HT1080 (cell line): ENCODE measurements at places on chromosomes 16 and 17. TPM values are rescaled to one million over a fixed set of nuclear protein-coding genes. Genes with fewer than 3 reads are reported as not detected.

OR2C1 gene
- total RNA-seq: not detected in 2 replicates

SPAG9 gene
- 34.4 and 37.1 TPM in 2 replicates for total RNA-seq

ATP2C2 gene
- total RNA-seq: not detected in 2 replicates

HS3ST4 gene
- total RNA-seq: not detected in 2 replicates

XAF1 gene
- not detected in 2 replicates for total RNA-seq

TBX2 gene
- 1.8 and 2.1 TPM in 2 replicates for total RNA-seq

NT5M gene
- total RNA-seq: 1.9 and 2.9 TPM in 2 replicates

CHMP1A gene
- total RNA-seq: 107 and 120 TPM in 2 replicates

ABCA9 gene
- not detected in 2 replicates for total RNA-seq

TNFRSF17 gene
- total RNA-seq: not detected in 2 replicates

IGSF6 gene
- total RNA-seq: not detected in 2 replicates

MEOX1 gene
- not detected in 2 replicates for total RNA-seq

MYH3 gene
- 0.66 and 0.97 TPM in 2 replicates for total RNA-seq

TBC1D26 gene
- total RNA-seq: not detected in 2 replicates

DNA sequence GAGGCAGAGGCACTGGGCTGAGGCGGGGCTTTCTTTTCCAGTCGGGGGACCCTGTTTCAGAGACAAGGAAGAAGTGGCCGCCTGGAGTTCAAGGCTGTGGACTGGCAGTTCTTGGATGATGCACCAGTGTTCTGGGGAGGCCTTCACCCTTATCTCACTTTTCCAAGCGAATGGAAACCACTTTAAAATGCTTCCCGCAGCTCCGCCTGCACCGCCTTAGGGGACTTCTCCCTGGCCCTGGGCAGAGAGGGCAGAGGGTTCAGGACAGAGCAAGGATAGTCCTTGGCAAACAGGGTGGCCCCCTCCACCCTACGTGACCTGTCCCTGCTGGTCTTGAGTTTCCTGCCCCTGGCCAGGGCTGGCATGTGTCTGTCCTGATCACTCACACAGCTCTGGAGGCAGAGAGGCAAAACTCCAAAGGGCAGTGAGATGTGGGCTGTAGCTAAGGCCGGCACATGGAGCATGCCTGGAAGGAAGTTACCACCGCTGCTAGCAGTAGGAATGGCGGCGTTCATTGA is 20.6 kb downstream of the RTN4RL1 start:
- DNase-seq: no peak

GRCh38 chr16:21645261-21645721 is 7.1 kb downstream of the IGSF6 start:
- DNase-seq: no peak

DNA sequence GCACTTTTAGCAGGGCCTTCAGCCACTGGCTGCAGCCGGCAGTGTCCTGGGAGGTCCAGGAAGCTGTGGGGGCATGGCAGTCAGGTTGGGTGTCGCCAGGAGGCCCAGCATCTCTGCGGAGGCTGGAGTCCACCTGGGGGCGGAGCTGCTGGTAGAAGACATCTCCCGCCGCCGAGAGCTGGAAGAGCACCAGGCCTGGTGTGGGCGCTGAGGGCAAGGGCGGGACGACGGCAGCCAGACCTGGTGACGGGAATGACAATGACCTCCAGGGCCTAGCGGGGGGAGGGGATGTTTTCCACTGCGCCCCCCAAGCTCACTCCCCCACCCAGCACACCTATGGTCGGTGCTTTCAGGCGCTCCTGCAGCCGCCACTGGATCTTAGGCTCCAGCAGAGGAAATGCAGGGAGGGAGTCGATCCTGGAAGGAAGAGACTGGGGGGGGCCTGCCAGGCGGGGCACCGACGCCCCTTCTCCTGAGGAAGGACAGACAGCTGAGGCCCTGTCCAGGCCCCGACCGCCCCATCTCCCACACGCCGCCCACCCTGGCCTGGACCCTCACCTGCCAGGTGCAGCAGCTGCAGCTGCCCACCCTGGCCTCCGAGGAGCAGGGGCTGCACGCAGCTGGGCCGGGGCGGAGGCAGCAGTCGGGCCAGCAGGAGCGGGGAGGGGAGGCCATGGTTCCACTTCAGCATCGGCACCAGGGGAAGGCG is 7.1 kb downstream of the TAF1C start:
- no peak for DNase-seq

DNA sequence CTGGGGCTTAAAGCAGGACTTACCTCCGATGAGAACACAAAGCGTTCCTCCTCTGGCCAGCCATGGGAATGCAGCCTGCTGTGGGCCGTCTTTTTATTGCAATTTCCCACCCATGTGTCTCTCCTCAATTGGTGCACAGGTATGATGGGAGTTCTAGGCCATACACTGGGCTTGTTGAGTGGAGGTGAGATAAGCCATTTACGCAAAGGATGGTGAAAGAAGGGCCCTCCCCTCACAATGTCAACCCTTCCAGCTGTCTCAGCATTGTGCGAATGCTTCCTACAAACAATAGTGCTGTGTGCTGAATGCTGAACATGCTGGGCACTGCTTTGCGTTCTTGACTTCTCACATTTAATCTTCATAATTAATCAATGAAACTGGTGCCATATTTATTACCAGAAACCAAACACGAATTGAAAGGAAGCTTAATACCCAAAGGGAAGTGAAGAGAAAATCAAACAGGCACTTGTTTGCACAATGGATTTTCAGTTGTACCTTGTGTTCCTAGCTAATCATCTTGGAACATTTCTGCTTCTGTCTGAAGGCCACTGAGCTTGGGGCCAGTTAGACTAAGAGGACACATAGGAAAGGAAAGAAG is at the start of gene GP2:
Gene GP2, minus strand, starts transcription at position 70 of the 598 bp plus-strand sequence. CDS start 1,082 bp downstream, outside the sequence.
- DNase-seq: no peak

DNA sequence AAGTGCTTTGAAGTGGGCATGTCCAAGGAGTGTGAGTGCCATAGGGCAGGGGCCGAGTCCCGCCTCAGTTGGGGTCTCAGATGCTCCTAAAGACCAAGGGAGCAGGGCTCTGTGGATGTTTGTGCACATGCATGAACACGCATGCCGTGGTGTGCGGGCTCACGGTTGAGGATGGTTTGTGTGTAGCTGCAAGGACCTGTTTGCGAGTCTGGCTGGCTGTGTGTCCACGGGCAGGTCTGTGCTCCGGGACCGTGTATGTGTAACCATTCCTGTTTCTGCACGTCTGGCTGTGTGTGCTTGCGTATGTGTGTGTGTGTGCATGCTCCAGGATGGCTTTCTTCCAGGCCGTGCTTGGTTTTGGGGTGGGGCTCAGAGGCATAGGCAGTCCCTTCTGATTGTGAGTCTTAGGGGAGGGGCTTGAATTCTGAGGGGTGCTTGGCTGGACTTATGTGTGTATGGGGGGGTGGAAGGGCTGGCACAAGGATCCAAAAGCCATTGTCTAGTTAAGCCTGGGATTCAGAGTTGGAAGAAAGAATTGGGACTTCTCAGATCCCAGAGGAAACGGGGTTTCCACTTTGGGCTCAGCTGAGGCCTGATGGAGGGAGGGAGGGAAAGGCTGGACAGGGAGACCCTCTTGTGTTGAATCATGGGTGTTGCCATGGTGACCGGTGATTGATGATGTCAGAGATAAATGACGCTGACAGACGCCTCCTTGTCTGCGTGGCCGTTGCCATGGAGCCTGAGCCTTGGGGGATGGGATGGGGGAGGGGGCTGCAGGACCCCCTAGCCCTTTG is 14.4 kb downstream of the GJD3 start:
- no peak for DNase-seq

- DNase-seq: no peak
Measured at GRCh38 chr17:35900280-35900679, 20.1 kb upstream of the CCL5 start.

- no peak for DNase-seq
Measured at GRCh38 chr17:9120471-9120870, 99.2 kb downstream of the NTN1 start.

- DNase-seq: no peak
Measured at GRCh38 chr16:69469807-69470561, 45.6 kb downstream of the CYB5B start.

DNA sequence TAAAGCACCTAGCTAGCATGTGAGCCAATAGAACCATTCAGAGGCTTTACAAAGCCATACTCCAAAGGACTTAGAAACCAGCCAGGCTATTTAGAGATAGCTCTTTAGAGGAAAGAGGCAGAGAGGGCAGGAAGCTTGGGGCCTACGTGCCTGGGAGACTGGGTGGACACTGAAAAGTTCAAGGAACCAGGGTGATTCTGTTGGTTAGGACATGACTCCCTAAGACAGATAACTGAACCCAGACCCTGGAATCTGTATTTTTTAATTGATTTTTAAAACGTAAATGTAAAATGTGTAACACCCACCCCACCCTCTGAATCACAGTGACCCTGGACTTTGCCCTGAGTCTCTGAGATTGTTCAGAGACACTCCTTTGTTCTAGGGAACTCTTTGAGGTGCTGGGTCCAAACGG is 16.1 kb upstream of the GNA13 start:
- DNase-seq: no peak

DNA sequence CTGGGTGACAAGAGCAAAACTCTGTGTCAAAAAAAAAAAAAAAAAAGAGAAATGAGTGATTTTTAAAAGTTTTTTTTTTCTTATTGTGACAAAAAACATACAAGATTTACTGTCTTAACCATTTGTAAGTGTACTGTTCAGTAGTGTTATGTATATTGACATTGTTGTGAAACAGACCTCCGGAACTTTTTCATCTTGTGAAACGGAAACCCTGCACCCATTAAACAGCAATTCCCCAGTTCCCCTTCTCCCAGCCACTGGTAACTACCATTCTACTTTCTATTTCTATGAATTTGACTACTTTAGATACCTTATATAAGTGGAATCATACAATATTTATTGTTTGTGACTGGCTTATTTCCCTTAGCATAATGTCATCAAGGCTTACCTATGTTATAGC is 18.7 kb downstream of the DUS2 start:
- no peak for DNase-seq

- no peak for DNase-seq
Measured at GRCh38 chr17:39679521-39680192, 8.2 kb downstream of the PGAP3 start.

GRCh38 chr16:18932243-18932987 is 6.2 kb upstream of the SMG1 start:
- peak; percentile 14 for DNase-seq

GRCh38 chr17:76683011-76683755 is 27.6 kb downstream of the MXRA7 start:
- DNase-seq: no peak

GRCh38 chr16:20884240-20884556 is 16.0 kb downstream of the DCUN1D3 start:
- DNase-seq: peak; percentile 69

DNA sequence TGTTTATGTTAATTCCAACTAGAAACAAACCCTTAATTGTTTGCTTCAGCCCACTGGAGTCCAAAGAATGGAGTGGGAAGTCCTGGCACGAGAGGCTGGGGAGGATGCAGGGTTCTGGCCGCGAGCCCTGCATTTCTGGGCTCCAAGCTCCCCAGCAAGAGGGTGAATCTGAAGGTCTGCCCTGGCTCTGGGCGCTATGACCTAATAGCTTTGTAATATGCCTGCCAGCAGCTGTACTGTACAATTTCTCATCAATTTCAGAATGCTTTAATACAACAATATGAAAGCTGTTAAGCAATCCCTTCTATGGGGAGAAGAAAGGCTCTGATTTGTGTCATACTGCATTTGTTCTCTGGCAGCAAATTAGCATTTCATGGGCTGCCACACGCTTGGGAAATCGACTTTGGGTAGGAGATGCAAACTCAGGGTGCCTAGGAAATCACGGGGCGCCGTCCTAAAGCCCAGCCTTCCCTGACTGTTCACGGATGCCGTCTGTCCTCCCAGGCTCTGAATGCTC is 43.8 kb downstream of the NDEL1 start:
- DNase-seq: no peak

DNA sequence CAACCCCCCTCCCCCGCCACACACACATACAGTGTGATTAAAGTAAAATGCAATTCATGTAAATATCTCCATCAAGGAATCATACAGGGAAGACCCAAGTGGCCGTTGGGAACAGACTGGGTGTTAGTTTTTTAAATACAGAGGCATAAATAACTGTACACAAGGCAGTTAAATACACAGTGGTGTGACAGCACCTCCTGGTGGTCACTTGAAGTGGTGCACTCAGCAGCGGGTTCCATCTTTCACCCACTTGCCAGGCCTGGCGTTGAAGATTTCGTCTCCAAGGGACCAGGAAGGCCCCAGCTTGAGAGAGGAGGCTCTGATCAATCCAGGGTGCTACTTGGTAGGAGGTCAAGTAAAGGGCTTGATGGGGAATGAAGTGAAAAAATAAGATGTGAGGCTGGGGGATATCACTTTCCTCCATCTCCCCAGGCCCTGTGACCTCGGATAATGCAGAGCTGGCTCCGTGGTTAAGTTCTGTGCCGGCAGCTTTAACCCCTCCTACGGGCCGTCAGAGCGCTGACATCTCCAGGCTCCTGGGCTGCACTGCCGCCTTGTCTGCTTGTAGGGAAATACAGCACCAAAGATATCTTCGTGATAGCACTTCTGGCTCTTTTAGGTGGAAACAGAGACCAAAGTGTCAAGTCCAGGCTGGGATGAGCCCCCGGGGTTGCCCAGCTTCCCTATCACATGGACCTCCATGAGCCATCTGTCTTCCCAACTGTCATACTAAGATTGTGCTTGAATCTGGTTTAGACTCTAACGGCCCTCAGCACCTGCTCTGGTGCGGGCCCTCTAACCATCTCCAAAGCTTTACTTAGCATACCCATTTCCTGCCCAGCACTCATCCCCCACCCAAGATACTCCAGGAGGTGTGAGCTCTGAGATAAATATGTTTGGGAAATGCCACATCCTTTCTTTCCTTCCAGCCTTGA is 20.7 kb downstream of the LGALS9 start:
- peak; percentile 38 for DNase-seq

GRCh38 chr16:66278604-66279262 is 87.8 kb upstream of the CDH5 start:
- no peak for DNase-seq

GRCh38 chr17:55607731-55608341 is 96.6 kb upstream of the SMIM36 start:
- DNase-seq: peak; percentile 21

DNA sequence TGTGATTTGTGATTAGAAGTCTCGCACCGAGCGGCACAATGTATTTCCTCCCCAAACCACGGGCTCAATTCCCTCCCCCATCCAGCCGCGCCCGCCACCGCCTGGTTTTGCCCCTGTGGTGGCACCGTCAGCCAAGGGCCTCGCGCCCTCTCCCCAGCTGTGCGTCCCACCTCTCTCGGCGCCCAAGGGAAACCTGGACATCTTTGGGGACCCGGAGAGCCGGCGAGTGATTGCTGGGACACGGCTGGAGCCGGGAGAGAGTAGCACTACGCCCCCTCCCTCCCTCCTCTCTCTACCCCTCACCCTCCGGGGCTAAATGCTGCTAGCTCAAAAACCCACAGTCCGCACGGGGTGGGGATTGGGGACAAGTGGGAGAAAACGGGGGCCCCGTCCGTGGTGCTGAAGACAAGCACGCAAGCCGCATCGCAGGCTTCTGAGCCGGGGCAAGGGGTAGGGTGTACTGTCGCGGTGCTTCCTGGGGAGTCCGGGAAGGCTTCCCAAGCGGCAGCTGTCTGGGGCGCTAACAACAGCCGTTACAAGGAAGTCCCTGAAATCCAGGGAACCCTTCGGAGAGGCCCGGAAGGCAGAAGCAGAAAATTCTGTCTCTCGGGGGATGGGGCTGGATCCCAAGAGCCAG is 1.4 kb downstream of the CBLN1 start:
- no peak for DNase-seq

- no peak for DNase-seq
Measured at GRCh38 chr17:11780621-11781020, 182.4 kb downstream of the DNAH9 start.

GRCh38 chr17:30547778-30548573 is 70.8 kb downstream of the GOSR1 start:
- DNase-seq: no peak

- DNase-seq: no peak
Measured at GRCh38 chr16:78961464-78961863, 639.1 kb downstream of the MAF start.
